Activated CD4-positive, alpha-beta memory T cell treated with anti-CD3 and anti-CD28 coated beads for 36 hours (primary cell): ENCODE measurements at places on chromosomes 16 and 17.

GRCh38 chr16:88770461-88771293, 14.3 kb downstream of the PIEZO1 start:
- no peak for DNase-seq

- DNase-seq: peak; percentile 61
These were observed 1.7 kb upstream of the ANKRD13B start for GRCh38 chr17:29591146-29591736.

GRCh38 chr17:204427-205147, 23.1 kb upstream of the DOC2B start:
- no peak for DNase-seq

GRCh38 chr16:11312718-11313492, 31.8 kb upstream of the PRM1 start:
- DNase-seq: peak; percentile 42

DNA sequence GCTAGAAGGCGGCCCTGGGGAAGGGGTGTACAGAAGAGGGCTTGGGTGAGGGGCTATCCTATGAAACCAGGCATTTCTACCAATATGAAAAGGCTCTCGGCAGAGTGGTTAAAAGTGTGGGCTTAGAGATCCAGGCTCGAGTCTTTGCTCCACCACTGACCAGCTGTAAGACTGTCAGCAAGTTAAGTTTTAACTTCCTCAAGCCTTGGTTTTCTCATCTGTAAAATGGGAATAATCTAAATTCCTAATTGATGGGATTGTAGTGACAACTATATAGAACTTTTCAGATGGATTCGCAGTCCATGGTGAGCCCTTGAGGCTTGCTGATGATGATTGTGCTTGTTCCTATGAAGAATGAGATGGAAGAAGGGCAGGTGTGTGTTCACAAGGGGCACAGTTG, 50.6 kb upstream of the NDRG4 start:
- DNase-seq: no peak

GRCh38 chr17:10384175-10384574, 11.4 kb upstream of the MYH13 start:
- no peak for DNase-seq
